ENCODE measurements at places on chromosomes 1 and 21. TPM values are rescaled to one million over a fixed set of nuclear protein-coding genes. Genes with fewer than 3 reads are reported as not detected.

- no peak for DNase-seq
These were observed 432.9 kb downstream of the PLPP3 start for GRCh38 chr1:56146449-56146848.

DNA sequence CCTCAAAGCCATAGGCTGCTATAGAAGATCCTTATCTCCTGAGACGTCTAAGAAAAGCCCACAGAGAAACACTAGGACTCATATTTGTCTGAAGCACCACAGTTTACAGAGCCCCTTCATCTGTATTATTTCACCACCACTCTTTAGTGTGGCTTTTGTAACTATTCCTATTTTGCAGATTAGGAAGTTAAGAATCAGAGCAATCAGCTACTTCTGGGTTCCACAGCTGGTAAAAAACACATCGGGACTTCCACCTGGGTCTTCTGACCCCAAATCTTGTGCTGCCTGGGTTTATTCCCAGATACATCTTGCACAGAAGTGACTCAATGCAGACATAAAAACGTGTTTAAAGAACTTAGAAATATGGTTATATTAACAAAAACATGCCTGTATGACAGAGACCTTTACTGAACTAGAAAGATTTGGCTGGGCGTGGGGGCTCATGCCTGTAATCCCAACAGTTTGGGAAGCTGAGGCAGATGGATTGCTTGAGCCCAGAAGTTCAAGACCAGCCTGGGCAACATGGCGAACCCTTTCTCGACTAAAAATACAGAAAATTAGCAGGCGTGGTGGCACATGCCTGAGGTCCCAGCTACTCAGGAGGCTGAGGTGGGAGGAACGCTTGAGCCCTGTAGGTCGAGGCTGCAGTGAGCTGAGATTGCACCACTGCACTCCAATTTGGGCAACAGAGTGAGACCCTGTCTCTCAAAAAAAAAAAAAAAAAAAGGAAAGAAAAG lies 40.9 kb downstream of the ELK4 start:
- DNase-seq = no peak

DNA sequence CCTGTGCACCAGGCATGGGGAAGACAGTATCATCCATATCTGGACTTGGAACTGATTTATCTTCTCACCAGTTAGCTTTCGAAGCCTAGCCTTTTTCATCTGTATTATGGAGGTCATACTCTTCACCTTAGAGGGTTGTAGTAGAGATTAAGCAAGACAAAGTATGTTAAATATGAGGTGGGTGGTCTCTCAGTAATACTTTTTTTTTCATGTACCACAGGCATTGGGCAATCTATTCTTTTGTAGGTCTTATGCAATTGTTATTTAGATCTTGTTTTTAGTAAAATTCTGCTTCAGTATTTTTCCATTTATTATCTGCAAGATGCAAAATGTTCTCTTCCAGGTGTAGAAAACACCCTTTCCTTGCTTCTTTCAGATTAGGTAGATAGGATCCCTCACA lies 35.2 kb upstream of the OR2B11 start:
- no peak for DNase-seq

- no peak for DNase-seq
These were observed 92.1 kb downstream of the MAB21L3 start for GRCh38 chr1:116203181-116203723.

DNA sequence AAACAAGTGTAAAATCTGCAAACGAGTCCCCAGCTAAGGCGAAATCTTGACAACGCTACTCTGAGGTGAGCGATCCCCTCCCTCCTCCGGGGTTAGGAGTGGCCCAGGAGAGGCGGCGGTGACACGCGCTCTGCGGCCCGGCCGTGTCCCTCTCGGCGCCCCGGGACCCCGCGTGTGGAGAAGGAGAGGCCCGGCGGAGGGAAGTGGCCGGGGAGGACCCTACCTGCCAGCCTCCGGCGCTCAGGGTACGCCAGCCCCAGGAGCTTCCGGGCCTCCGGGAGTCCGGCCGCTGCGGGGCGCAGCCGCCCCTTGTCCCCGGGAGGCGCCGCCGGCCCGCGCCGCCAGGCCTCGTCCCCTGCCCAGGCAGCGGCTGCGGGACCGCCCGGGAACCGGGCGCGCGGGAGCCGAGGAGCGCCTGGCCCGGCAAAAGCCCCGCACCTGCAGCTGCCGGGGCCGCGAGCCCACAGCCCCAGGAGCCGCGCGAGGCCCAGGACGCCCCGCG lies 543 bp downstream of the ABCB10 start:
- DNase-seq = no peak

GRCh38 chr1:214615109-214615508 lies 12.1 kb downstream of the CENPF start:
- no peak for DNase-seq

- DNase-seq = no peak
These were observed 897 bp downstream of the ZYG11B start for GRCh38 chr1:52727114-52727586.

GRCh38 chr1:229848752-229849677 lies 218.0 kb upstream of the GALNT2 start:
- DNase-seq = no peak

GRCh38 chr1:48841461-48841860 lies 64.8 kb upstream of the BEND5 start:
- DNase-seq = no peak

GRCh38 chr21:18170829-18171228 lies 73.8 kb upstream of the CHODL start:
- DNase-seq = no peak

- DNase-seq = no peak
These were observed 10.7 kb upstream of the ZP4 start for GRCh38 chr1:237901299-237901934.

DNA sequence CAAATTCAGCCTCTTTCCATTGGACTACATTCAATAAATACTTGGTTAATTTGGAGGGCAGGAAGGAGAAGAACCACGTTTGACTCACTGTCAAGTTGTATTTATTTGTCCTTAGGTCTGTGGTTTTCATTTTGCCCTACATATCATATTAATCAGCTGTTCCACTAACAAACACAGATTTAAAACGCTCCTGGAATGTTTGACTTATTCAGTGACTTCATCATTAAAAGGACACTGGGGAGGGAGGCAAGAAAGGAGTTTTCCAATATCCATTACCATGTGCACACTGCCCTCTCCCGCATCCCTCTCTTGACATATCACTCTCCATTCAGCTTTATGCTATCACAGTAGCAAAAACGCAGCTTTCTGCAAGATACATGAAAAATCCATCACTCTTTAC lies 98.2 kb upstream of the C1orf87 start:
- DNase-seq = no peak

DNA sequence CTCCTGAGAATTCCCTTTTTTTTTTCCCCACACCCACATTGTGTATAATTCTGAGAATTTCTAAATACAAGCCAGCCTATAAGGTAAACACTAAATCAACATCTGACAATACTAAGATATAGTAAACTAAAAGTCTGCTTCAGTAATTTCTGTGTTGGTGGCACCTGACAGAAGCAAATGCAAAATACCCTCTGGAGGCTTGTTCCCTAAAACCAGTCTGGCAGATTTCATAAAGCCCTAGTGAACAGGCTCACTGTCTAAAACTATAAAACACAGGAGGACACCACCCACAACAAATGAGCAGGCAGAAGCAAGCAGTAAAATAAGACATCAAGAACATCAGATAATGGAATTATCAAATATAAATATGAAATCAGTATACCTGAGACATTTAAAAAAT lies 11.5 kb downstream of the TRIM33 start:
- no peak for DNase-seq

- DNase-seq = no peak
These were observed 142.0 kb upstream of the KCNJ15 start for GRCh38 chr21:38114717-38115333.

DNA sequence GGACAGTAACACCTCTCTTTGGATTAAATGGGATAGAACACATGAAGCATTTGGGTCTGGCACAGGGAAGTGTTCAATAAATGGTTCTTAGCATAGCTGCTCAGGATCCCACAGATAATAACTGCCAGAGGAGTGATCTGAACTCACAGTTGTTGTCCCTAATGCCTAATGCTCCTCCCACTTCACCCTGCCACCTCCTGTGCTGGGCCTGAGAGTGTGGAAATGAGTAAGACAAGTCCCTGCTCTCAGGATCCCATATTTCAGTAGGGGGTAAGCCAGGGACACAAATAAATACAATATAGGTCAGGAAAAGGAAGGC lies 19.9 kb upstream of the FOXO6 start:
- DNase-seq = no peak

- no peak for DNase-seq
These were observed 91.7 kb downstream of the RHOU start for GRCh38 chr1:228827019-228827418.

GRCh38 chr1:180560200-180560867 lies 1.6 kb downstream of the OVAAL start:
- DNase-seq = no peak

DNA sequence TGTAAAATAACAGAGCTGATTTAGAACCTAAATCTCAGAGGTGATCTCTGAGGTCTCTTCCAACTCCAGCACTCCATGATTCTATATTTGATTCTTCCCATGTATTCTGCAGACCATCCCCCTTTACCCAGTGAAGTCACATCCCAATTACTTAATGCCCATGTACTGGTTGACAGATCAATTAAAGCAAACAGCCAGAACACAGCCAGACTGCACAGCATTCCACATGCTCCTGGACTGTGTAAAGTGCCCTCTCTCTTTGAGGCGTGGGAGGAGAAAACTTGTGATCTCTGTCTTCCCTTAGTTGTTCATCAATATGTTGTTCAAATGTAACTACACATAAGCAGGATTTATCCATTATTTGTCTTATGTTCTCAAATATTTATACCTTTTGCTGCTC lies 18.1 kb downstream of the NOS1AP start:
- DNase-seq = no peak

- no peak for DNase-seq
These were observed 22.9 kb downstream of the ATP2B4 start for GRCh38 chr1:203649551-203649998.

DNA sequence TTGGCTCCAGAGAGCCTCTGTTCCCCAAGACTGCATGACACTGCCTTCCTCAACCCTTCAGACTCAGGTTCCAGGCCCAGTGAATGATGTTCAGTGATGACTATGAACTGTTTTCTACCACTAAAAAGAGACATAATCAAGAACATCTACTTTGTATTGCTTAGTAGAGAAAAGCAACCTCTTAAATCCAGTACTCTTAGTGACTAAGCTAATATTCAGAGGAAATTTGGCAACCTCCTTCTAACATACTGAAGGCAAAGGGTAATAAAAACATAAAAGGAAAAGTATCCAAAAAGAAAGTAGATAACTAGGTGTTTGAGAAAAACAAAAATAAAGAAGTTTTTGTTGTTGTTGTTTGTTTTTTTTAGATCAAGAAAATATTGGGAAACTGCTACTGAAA lies 153.3 kb upstream of the RUNX1 start:
- no peak for DNase-seq

DNA sequence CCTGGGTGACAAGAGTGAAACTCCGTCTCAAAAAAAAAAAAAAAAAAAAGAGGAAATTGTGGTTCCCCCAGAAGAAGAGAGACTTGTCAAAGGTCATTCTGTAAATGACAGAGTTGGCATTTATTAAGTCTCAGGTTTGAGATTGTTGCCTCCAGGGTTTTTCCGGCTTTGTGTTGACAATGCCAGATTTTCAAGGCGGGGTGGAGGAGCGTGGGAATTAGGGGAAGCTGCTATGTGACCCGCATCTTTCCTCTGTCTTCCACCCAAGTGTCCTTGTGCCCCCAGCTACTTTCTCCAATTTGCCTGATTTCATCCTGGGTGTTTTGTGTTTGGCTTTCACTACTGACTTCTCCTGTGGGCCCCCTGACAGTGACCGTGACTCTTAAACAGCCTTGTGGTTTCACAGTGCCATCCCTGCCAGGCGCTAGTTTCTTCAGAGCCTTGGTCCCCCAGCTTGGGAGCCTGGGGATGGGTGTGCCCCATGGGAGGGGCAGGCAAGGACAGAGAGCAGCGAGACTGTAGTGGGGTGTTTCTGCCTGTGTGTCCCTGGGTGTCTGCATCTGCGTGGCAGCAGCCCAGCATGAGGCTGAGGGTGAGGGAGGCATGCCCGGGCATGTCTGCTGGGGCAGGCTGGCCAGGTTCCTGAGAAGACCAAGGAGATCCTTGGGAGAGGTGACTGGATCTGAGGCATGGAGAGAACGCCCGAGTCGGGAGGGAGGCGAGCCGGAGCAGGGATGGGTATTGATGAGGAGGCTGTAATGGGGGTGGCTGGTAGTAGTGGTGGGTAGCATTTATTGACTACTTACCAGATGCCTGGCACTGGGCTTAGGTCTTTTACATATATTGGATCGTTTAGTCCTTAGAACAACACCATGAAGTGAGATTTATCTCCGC lies 46.3 kb downstream of the IER5 start:
- no peak for DNase-seq

GRCh38 chr1:59833991-59834390 lies 19.2 kb downstream of the HOOK1 start:
- no peak for DNase-seq

GRCh38 chr1:153789478-153790034 lies 14.3 kb downstream of the SLC27A3 start:
- DNase-seq = no peak

GRCh38 chr1:208332774-208333126 lies 88.6 kb upstream of the PLXNA2 start:
- no peak for DNase-seq

DNA sequence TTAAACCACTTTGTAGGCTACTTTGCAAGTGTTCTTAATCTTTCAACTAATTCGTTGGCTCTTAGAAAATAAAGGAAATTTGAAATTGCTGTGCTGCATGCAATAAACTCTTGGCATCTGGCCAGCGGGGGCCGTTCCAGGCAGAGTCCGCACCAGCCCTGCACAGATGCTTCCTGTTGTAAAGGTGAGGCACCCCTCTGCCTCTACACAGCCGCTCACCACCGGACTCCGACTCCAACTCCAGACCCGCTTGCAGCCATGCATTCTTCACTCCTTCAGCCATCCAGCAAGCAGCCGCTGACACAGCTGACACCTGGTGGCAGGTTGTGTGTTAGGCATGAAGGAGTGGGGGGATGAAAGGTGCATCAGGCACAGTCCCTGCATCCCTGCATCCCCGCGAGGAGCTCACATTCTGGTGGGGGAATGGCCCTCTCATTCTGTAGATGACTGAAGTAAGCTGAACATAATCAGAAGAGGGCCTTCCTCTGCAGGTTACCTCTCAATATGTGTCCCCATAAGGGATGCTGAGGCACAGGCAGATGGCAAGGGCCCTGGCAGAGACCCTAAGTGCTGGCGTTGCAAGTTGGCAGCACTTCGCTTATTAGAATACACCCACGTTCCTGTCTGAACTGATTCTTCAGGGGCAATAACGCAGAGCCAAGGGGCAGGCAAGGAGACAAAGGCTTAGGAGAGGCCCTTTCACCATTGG lies 56.8 kb downstream of the GLIS1 start:
- peak; percentile 31 for DNase-seq

OR10Z1 gene
- not detected for total RNA-seq

GBP6 gene
- not detected for total RNA-seq

CLCA4 gene
- total RNA-seq = not detected

S100B gene
- total RNA-seq = 126 TPM

THEM5 gene
- total RNA-seq = not detected

EIF4G3 gene
- 51.0 TPM for total RNA-seq

KCNJ15 gene
- 1.2 TPM for total RNA-seq

MCOLN2 gene
- total RNA-seq = 2.5 TPM

DPT gene
- 298 TPM for total RNA-seq

C1QB gene
- 908 TPM for total RNA-seq

AMPD1 gene
- total RNA-seq = not detected

MAP3K21 gene
- total RNA-seq = 1.3 TPM

NDUFV3 gene
- 79.0 TPM for total RNA-seq

CRNN gene
- not detected for total RNA-seq

OPRD1 gene
- total RNA-seq = not detected

LAD1 gene
- 0.25 TPM for total RNA-seq

AVPR1B gene
- total RNA-seq = not detected

ACADM gene
- total RNA-seq = 59.4 TPM

TRIM58 gene
- total RNA-seq = 0.84 TPM

PDE9A gene
- total RNA-seq = 16.9 TPM

TOR1AIP2 gene
- 138 TPM for total RNA-seq

LCE2B gene
- total RNA-seq = not detected
